IMR-90 (cell line): ENCODE measurements at places on chromosomes 11 and 22. TPM values are rescaled to one million over a fixed set of nuclear protein-coding genes. Genes with fewer than 3 reads are reported as not detected.

TMEM151A gene
- polyA plus RNA-seq: 0.03 and 0.07 TPM in 2 replicates

GRCh38 chr11:12567746-12568460 is 106.3 kb upstream of the TEAD1 start:
- no peak for DNase-seq

- no peak for DNase-seq
These were observed 213.9 kb upstream of the CADM1 start for GRCh38 chr11:115718106-115718505.

KRTAP5-11 gene
- not detected in 2 replicates for polyA plus RNA-seq

- peak; percentile 26 for DNase-seq
These were observed at the start of gene KLHL22 for GRCh38 chr22:20494978-20495860. Gene KLHL22 (minus strand): TSS chr22:20495795. CDS start chr22:20489211, 6,584 bp downstream.

KCNQ1OT1 gene
- polyA plus RNA-seq: 0.11 and 0.14 TPM in 2 replicates
